ENCODE measurements at places on chromosomes 12 and 14. TPM values are rescaled to one million over a fixed set of nuclear protein-coding genes. Genes with fewer than 3 reads are reported as not detected.

EIF2S3B gene
- 2.2 TPM for total RNA-seq

GLS2 gene
- total RNA-seq, result 5.9 TPM

CCDC177 gene
- total RNA-seq, result not detected

DNAJC22 gene
- total RNA-seq, result 2.7 TPM

PA2G4 gene
- 62.0 TPM for total RNA-seq

KRT78 gene
- total RNA-seq, result not detected

CLEC1B gene
- 0.38 TPM for total RNA-seq

BRI3BP gene
- 16.3 TPM for total RNA-seq

SERPINA10 gene
- total RNA-seq, result not detected

B4GALNT1 gene
- total RNA-seq, result 2.0 TPM

KRT6C gene
- not detected for total RNA-seq

ACIN1 gene
- 137 TPM for total RNA-seq

TEX22 gene
- 3.0 TPM for total RNA-seq

WNT5B gene
- 3.3 TPM for total RNA-seq

CBLN3 gene
- 5.9 TPM for total RNA-seq

ZNF891 gene
- 1.6 TPM for total RNA-seq

LIMA1 gene
- total RNA-seq, result 82.3 TPM

BAZ1A gene
- 30.4 TPM for total RNA-seq

CMKLR1 gene
- 19.0 TPM for total RNA-seq

FAM186B gene
- 0.20 TPM for total RNA-seq

SLC15A4 gene
- 29.6 TPM for total RNA-seq

NPFF gene
- not detected for total RNA-seq

KLRK1 gene
- 4.9 TPM for total RNA-seq

ANKS1B gene
- 4.9 TPM for total RNA-seq

PYM1 gene
- 31.0 TPM for total RNA-seq

PRH2 gene
- total RNA-seq, result not detected

CLEC6A gene
- total RNA-seq, result 0.32 TPM

NUAK1 gene
- total RNA-seq, result 11.7 TPM

NTF3 gene
- total RNA-seq, result 0.79 TPM

TAC3 gene
- not detected for total RNA-seq

RGS6 gene
- total RNA-seq, result 0.71 TPM

DERA gene
- 36.1 TPM for total RNA-seq

Measured in left lung (tissue), 14 donors.